ENCODE measurements at places on chromosomes 7 and 10. TPM values are rescaled to one million over a fixed set of nuclear protein-coding genes. Genes with fewer than 3 reads are reported as not detected.

HMX2 gene
- 0.99 TPM for total RNA-seq

HACD1 gene
- total RNA-seq, result 25.3 TPM

GPR15LG gene
- total RNA-seq, result 0.64 TPM

NYAP1 gene
- 2.9 TPM for total RNA-seq

LRRD1 gene
- total RNA-seq, result 0.82 TPM

GHRHR gene
- not detected for total RNA-seq

EN2 gene
- total RNA-seq, result not detected

EPHB6 gene
- 17.6 TPM for total RNA-seq

CARD11 gene
- 1.8 TPM for total RNA-seq
